ENCODE measurements at places on chromosomes 5 and 9. TPM values are rescaled to one million over a fixed set of nuclear protein-coding genes. Genes with fewer than 3 reads are reported as not detected.

The NEUROG1 gene
- not detected for total RNA-seq

The CAVIN4 gene
- total RNA-seq: 1.5 TPM

The MRPS30 gene
- 70.2 TPM for total RNA-seq

The VLDLR gene
- 7.5 TPM for total RNA-seq

The ALG2 gene
- 47.5 TPM for total RNA-seq

The AMBP gene
- not detected for total RNA-seq

The ARL10 gene
- 9.4 TPM for total RNA-seq

The ACO1 gene
- 107 TPM for total RNA-seq

The TLX3 gene
- total RNA-seq: not detected

The CCDC152 gene
- 1.1 TPM for total RNA-seq

The FABP6 gene
- not detected for total RNA-seq

The TTC39B gene
- 10.2 TPM for total RNA-seq

The SFXN1 gene
- total RNA-seq: 122 TPM

The ADAMTSL2 gene
- total RNA-seq: 1.2 TPM

The SPATA31E1 gene
- total RNA-seq: not detected

The RASEF gene
- total RNA-seq: under 0.01 TPM

The AK3 gene
- 41.4 TPM for total RNA-seq

The CHSY3 gene
- 25.1 TPM for total RNA-seq

The FOXD1 gene
- total RNA-seq: 6.5 TPM

The IL4 gene
- total RNA-seq: not detected

The PCDHAC1 gene
- total RNA-seq: under 0.01 TPM

The C7 gene
- 0.96 TPM for total RNA-seq

The CNTLN gene
- 10.1 TPM for total RNA-seq

The FOXD4 gene
- total RNA-seq: 0.19 TPM

The GADD45G gene
- 0.38 TPM for total RNA-seq

The FST gene
- 205 TPM for total RNA-seq

The ARAP3 gene
- 6.5 TPM for total RNA-seq

The SERF1B gene
- 10.7 TPM for total RNA-seq

The ARL14EPL gene
- not detected for total RNA-seq

The LTC4S gene
- 0.19 TPM for total RNA-seq

The LVRN gene
- total RNA-seq: under 0.01 TPM

The CTSV gene
- 0.38 TPM for total RNA-seq

The TEX48 gene
- not detected for total RNA-seq

The MLANA gene
- total RNA-seq: not detected

The PCDHA13 gene
- under 0.01 TPM for total RNA-seq

The ZNF483 gene
- 1.2 TPM for total RNA-seq

The PRELID2 gene
- total RNA-seq: 29.1 TPM

The SPINK13 gene
- total RNA-seq: not detected

The PPP2CA gene
- 157 TPM for total RNA-seq

The ORM2 gene
- total RNA-seq: not detected

The ZNF79 gene
- total RNA-seq: 15.2 TPM

The LRRTM2 gene
- under 0.01 TPM for total RNA-seq

The CDH10 gene
- total RNA-seq: 1.9 TPM

The SCAMP1 gene
- total RNA-seq: 124 TPM

The CD72 gene
- 0.19 TPM for total RNA-seq

The HK3 gene
- total RNA-seq: not detected

The APBA1 gene
- 2.5 TPM for total RNA-seq

The GNPDA1 gene
- 43.7 TPM for total RNA-seq

Data from regular cardiac myocyte (primary cell).